ENCODE measurements at places on chromosomes 2 and 18.

DNA sequence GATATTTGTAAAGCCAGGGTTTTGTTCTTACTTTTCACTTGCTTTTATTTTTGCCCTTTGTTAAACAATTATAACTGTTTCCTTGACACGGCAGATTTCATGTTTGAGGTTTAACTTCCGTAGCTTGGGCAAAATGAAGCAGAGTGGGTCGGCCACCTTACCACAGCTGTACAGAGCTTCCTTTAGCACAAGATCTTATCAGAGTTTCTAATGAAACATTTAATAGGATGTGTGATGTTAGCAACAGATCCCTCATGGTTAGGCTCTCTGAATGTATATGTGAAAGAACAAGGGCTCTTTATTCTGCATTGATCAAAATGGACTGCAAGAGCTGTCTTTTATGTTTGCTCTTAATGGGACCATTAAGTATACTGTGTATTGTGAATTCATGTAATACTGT, 22.3 kb downstream of the RNF125 start:
- no peak for DNase-seq

GRCh38 chr2:236641051-236641726, 71.6 kb downstream of the ACKR3 start:
- DNase-seq, result no peak

GRCh38 chr18:58507880-58508279, 121.0 kb downstream of the ALPK2 start:
- no peak for DNase-seq

- no peak for DNase-seq
Measured at GRCh38 chr2:95301876-95302641, 4.9 kb downstream of the KCNIP3 start.

- peak; percentile 30 for DNase-seq
Measured at GRCh38 chr18:48996901-48997463, 46.2 kb upstream of the SMAD7 start.

GRCh38 chr2:238810321-238810720, 37.6 kb upstream of the TWIST2 start:
- DNase-seq, result no peak

DNA sequence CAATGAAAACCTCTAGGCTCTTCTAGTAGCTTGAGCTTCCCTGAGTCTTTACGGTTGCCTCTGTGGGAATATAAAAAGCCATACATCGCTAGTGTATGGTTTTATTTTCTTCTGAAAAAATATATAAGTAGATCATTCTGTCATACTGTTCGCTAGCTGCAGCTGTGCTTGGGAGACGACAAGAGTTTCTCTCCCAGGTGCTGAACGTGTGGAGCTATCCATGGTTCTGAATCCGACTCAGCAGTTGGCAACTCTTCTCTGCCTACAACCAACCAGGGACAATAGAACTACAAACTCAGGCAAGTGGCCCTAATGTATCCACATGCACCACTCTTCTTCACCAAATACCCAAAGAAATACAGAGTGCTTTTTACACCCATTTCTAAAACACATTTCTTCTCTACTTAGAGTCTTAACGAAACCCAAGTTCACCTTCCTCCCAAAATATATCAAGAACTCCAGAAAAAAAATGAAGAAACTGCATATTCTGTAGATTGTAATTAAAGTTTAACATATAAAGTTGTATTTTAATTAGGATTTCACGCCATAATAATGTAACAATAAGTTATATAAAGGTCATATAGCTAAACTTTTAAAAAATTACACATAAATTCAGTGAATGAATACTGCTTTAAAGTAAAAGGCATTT, 2.2 kb upstream of the KCNH7 start:
- DNase-seq, result no peak

- no peak for DNase-seq
Measured at GRCh38 chr2:46610021-46610420, 130.7 kb downstream of the TMEM247 start.

GRCh38 chr2:45845566-45845965, 194.1 kb downstream of the PRKCE start:
- no peak for DNase-seq

- no peak for DNase-seq
Measured at GRCh38 chr2:24354957-24355356, 5.4 kb downstream of the ITSN2 start.

DNA sequence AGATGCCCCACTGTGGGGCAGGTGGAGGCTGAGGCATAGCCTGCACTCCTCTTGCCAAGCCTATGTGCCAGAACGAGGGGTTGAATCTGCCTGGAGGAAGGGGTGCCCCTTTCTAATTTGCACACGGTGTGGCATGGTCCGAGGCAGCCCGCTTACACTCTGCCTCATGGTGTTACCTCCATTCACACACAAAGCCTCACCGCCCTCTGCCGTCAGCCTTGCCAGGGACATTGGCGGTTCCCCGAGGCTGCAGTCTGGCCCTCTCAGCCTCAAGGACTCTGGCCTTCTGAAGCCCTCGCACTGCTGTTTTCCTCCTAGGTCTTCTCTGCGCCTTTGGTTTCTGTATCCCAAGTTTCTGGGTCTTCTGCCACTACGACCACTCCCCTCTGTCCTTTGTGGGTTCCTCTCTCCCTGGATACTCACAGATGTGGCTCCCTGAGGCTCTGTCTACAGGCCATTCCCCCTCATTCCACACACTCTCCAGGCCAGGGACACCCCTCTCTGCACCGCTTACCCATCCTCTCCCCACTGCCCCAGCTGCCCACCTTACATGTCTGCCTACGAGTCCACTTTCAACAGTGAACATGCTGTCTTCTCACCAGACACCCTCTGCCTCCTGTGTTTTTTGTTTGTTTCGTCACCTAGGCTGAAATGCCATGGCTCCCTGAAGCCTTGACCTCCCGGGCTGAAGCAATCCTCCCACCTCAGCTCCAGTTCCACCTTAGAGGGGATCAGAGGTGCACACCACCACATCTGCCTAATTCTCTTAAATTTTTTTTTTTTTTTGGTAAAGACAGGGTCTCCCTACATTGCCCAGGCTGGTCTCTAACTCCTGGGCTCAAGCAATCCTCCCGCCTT, 7.9 kb upstream of the ASPRV1 start:
- no peak for DNase-seq

GRCh38 chr2:173571887-173572680, 217.4 kb downstream of the CDCA7 start:
- DNase-seq, result no peak

- DNase-seq, result no peak
Measured at GRCh38 chr2:186456941-186457340, 29.1 kb upstream of the ZC3H15 start.

- DNase-seq, result no peak
Measured at GRCh38 chr2:100780203-100781008, 39.5 kb upstream of the NPAS2 start.

- no peak for DNase-seq
Measured at GRCh38 chr18:62073461-62074281, 113.2 kb downstream of the PIGN start.

DNA sequence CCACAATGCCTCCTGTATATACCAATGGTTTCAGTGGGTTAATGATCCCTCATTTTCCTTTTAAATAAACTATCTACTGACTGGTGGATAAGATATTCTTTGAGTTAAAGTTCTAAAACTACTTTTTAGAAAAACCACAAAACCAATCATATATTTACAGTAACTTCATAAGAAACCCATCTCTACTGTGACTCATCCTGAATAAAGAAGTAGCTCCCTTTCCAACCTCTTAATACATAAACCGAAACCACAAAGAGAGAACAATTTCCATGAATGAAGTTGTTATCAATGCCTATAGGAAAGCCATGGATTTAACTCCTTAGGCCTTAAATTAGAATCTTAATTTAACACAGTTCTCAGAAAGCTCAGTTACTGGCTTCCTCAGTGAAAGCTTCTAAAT, 227.0 kb upstream of the SMAD7 start:
- no peak for DNase-seq

- no peak for DNase-seq
Measured at GRCh38 chr2:161983866-161984265, 90.1 kb downstream of the DPP4 start.

DNA sequence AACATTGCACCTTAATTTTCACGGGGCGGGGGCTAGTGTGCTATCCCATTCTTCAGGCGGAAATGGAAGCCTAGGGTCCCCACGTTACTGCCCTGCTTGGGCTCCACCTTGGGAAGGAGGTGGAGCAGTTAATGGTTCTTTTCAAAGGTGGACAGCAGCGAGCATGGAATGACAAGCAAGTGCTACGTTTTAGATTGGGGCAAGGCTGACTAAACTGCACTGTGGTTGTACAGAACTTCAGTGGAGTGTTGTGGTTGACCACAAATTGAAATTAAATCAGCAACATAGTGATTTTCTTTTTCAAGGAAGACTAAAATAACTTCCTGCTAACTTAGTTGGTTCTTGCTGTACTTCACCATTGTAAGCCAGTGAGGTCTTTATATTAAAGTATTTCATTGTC, 47.0 kb downstream of the CHRNA1 start:
- DNase-seq, result no peak

DNA sequence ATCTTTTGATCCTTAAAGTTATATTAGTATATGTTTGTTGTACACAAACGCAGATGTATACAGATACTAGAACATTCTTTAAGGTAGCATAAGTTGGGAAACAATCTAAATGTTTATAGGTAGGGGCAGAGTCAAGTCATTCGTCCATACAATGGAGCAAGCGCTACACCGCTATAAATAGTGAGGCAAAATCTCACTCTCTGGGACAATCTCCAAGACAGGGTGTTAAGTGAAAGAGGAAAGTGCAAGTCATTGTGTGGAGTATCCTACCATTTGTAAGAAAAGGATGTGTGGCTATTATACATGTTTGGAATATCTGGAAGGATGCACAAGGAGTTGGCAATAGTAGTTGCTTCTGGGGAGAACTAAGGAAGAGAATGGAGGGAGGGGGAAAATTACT, 16.2 kb upstream of the FHL2 start:
- DNase-seq, result no peak

- no peak for DNase-seq
Measured at GRCh38 chr18:67151366-67151765, 365.2 kb downstream of the DSEL start.

- DNase-seq, result no peak
Measured at GRCh38 chr18:24947521-24948305, 404.3 kb downstream of the ZNF521 start.

GRCh38 chr2:186254759-186255158, 231.3 kb upstream of the ZC3H15 start:
- no peak for DNase-seq

GRCh38 chr2:238699307-238700116, 148.4 kb upstream of the TWIST2 start:
- no peak for DNase-seq

DNA sequence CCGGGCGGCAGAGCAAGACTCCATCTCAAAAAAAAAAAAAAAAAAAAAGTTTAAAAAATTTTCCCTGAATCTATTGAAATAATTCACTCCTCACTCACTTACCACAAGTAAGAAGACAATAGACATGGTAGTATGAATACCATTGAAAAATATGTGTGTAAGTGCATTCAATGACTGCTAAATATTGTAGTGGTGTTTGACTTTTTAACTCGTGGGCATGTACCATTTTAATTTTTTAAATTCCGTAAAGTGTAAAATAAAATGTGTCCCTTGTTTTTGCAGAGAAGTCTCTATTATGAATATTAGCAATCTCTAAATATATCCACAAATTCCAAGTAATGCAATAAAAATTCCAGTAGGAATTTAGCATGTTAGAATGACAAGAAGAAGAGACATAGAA, 134.1 kb downstream of the COPS8 start:
- no peak for DNase-seq

DNA sequence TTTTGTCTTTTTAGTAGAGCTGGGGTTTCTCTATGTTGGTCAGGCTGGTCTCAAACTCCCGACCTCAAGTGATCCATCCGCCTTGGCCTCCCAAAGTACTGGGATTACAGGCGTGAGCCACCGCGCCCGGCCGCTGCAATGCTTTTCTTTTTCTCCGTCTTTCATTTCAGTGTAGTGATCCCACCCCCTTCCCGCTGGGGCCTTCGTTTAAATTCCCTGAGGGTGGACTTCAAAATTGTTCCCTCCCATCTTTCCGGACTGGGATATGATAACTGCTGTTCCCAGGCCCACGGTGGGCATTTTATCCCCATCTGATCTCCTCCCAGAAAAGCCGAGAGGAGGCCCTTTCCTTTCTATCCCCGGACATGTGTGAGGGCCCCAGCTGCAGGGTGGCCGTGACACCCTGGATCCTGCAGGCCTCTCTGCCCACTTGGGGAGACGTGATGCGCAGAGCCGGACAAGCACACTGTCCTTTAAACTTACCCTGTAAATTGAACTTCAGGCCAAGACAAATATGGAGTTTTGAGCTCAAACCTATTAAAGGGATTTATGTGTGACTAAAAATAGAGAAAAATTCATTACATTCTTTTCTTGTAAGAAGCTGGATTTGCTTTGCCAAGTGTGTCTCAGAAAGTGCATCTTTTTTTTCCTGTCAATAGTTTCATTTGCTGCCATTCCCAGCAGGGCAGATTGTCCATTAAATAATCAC, 54.5 kb upstream of the AFF3 start:
- DNase-seq, result no peak

GRCh38 chr2:30781961-30782533, 25.2 kb downstream of the CAPN13 start:
- DNase-seq, result no peak

GRCh38 chr18:44630118-44630517, 50.6 kb upstream of the SETBP1 start:
- no peak for DNase-seq

DNA sequence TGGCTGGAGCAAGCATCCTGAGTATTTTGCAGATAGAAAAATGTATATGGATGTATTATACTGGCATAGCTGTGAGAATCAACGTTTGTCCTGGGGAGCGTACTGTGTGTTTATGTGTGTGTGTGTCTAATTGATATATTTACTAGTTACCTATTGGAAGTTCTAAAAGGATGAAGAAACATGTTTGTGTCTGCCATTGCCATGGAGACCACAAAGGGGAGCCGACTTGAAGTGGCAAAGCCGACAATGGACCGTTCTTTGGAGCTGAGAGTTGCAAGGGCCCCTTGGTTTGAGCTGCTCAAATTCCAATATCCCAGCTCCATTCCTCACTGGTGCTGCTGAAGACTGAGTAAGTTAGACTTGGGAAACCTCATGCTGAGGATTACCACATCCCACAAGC, 14.3 kb upstream of the SLC25A52 start:
- no peak for DNase-seq

DNA sequence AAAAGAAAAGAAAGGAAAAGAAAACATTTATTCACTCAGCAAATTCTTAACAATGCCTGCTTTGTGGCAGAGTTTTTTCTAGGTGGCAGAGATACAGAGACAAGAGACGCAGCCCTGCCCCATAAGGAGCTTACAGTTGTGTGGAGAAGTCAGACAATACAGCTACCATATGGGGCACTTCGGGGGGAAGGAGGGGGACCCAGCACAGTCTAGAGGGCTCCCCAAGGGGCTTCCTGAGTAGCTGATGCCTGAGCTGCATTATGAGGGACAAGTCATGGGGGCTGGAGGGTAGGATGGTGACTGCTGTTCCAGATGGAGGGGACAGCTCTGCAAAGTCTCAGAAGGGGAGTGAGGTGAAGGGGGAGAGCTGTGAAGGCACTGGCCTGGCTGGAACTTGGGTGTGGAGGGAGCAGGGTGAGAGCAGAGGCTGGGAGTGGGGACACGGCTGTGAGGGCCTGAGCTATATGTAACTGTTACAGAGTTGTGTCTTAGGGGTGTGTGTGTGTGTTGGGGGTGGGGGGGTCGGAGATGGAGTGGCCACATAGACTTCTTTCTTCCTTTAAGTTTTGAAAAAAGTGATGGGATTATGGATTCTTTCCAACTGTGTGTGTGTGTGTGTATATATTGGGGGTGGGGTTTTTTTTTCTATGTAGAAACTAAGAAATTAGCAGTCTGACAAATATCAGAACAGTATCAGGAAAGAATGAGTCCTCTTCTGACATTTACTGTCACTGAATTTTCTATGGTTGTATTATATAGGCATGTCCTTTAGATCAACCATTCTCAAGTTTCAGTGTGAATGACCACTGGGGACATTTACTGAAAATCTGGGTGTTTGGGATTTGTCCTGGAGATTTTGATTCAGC, 66.0 kb upstream of the HAAO start:
- no peak for DNase-seq

Data from Right ventricle myocardium superior (tissue), 1 donor.